Activated CD4-positive, alpha-beta T cell treated with anti-CD3 and anti-CD28 coated beads, Interleukin-2, amount 50 U/mL, for 16 hours (primary cell): ENCODE measurements at places on chromosomes 4 and X.

DNA sequence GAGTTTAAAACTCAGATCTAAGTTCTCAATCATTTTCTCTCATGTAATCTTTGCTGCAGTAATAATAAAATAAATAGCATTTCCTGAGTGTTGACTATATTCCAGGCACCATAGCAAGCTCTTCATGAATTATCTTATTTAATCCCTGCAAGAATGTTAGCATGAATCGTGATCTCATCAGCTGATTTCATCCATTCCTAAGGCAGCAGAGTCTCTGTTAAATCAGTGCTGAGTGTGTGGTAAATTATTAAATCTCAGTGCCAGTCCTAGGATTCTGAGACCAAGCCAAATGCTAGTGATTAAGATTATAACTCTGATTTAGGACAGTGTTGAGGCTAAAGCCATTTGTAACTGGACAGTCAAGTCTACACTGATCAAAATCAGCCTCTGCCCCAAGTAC lies 240.3 kb upstream of the TAPT1 start:
- DNase-seq = no peak

DNA sequence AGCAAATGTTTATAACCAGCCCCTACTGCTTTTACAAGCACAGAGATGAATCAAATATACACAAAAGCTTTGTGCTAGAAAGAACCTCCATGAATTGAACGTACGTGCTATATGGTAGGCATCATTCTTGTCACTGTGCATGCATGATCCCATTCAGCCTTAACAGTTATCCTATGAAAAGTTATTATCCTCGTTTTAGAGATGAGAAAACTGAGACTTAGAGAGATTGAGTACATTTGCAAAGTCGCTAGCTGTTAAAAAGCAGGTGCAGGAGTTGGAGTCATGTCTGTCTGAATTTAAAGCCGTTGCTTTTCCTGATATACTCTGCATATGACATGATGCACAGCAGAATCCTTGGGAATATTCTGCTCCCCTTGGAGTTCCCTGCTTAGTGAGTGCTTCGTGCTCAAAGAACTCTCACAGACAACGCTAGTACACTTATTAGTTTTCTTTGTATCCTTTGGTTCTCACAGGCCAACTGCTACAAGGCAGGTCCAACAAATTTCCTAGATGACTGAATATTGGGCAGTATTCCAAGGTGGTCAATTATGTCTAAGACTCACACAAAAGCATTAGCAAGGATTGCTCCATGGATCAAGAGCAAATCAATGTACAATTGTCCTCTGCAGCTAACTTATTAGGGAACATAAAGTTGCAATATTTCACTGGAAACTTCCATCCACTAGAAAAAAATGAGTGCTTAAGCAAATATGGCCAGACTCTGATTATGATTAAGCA lies 42.8 kb upstream of the TRIM2 start:
- no peak for DNase-seq

- DNase-seq = no peak
Observed at GRCh38 chrX:42754603-42755002, 23.4 kb downstream of the PPP1R2C start.

DNA sequence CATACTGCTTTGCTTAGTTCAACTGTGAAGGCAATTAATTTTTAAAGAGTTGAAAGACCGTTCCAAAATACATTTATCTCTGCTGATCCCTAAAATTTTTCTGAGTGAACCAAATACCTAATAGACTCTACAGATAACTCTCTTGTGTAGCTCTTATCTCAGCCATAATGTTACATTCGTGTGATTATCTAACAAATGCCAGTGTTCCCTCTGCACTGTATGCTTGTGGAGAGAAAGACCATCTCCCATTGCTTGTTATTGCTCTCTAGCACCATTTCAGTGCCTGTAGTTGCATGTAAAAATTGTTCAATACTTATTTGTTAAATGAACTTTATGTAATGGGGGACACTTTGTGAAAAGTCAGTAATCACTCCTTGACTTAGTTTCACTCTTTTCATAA lies 81.3 kb upstream of the ATOH1 start:
- DNase-seq = no peak

DNA sequence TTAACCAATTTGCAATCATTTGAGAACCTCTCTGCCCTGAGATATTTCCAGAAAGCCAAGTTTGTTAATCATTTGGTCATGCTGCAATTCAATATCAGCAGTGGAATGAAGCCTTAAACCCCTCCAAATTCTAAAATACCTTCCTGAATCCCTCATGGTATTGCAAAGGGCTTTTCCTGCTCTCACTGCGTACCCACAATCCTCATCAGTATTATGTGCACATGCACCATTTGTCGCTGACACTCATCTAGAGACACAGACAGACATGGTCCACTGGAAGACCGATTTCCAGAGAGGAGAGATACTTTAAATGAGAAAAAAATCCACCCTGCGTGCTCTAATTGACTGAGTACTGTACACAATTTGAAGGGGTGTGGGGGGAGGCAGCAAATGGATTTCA lies 104.4 kb downstream of the GPC3 start:
- no peak for DNase-seq

DNA sequence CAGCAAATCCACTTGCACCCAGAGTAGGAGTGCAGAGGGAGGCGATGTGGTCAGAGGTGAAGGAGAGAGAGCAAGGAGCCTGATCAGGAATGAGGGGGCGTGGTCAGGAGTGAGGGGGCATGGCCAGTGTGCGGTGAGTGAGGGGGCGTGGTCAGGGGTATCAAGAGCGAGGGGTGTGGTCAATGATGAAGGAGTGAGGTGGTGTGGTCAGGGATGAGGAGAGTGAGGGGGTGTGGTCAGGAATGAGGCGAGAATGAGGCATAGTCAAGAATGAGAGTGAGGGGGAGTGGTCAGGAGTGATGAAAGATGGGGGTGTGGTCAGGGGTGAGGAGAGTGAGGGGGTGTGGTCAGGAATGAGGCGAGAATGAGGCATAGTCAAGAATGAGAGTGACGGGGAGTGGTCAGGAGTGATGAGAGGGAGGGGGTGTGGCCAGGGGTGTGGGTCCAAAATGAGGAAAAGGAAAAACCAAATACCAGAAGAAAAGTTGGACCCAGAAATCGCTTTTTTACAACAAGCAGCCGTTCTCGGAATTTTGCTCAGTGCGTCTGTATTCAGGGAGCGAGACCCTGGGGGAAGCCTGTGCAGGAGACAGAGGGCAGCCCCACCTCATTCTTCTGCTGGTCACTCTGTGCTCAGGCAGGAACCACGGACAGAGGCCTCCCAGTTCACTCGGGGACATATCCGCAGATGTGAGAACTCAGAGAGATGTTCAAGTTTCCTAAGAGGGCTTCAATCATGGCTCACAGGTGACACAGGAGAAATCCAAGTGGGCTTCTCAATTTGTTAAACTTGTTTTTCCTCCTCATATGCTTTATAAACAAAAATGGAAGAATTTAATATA lies 47.5 kb downstream of the MAGEA1 start:
- DNase-seq = peak; percentile 10

- no peak for DNase-seq
Observed at GRCh38 chr4:10006231-10006600, 15.1 kb downstream of the SLC2A9 start.

- DNase-seq = no peak
Observed at GRCh38 chr4:104408878-104409277, 85.8 kb downstream of the CXXC4 start.

GRCh38 chr4:183832776-183833450 lies 72.2 kb upstream of the STOX2 start:
- DNase-seq = no peak

- no peak for DNase-seq
Observed at GRCh38 chr4:7638489-7638888, 203.8 kb upstream of the PSAPL1 start.

DNA sequence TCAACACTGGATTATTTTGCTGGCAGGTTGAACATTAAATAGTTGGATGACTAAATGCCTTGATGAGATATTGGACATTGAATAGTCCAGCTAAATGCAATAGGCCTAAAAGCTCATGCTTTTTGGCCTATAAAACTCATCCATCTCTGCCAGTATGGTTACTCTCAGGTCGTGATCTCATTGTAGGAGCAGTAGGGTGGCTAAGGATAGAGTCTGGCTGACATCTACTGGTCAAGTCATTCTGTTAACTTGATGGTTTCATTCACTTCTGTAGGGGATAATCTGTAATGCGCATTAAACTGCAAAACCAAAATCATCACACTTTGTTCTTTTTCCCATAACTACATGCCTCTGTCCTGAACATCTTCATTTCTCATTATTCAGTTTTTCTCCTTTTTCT lies 227.0 kb downstream of the DKK2 start:
- DNase-seq = no peak

GRCh38 chrX:121216641-121217374 lies 169.4 kb downstream of the GLUD2 start:
- no peak for DNase-seq

DNA sequence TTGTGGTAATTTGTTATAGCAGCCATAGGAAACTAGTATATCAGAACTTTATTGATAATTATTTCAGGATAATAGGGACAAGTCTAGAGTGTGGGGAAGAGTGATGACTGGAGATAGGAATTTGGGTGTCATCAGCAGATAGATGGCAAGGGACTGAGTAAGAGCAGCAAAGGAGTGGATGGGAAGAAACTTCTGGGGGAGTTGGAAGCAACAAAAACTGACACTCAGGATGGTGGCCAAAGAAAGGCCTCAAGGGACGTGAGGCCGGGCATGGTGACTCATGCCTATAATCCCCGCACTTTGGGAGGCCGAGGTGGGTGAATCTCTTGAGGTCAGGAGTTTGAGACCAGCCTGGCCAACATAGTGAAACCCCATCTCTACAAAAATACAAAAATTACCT lies 9.1 kb upstream of the SLC25A5 start:
- DNase-seq = no peak

DNA sequence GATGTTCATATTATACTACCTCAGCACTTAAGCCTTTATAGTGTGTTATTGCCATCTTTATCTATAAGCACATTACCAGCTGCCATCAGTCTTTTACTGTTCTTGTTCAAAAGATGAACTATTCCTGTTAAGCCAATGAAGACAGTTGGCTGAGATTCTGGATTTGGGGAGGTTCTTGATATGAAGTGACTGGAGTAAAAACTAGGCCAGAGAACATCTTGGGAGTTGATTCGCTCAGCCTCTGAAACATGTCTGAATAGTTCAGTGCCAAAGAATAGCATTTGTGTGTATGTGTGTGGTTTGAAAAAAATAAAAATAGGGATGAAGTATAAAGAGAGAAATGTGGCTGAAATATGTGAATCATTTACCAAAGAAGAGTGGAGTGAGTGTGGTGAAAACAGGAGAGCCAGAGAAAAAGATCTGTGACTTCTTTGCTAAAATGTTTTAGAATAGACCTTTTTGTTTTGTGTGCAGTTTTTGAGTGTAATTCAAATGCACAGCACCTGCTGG lies 15.2 kb downstream of the EXOC1 start:
- DNase-seq = no peak

DNA sequence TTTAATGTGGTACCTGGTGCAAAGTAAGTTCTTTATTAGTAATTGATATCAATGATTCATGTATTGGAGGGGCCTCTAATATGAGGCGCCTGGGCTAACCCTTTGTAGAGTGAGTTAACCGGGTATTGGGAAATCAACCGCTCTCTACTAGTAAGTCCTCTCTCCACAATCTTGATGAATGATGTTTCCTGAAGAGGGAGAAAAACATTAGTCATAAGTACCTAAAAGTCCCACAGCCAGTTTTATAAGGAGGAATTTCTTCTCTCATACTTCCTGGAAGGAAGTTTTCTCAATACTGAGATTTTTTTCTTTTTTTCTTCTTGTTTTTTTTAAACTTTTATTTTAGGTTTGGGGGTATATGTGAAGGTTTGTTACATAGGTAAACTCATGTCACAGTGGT lies 62.3 kb downstream of the AGTR2 start:
- DNase-seq = no peak

DNA sequence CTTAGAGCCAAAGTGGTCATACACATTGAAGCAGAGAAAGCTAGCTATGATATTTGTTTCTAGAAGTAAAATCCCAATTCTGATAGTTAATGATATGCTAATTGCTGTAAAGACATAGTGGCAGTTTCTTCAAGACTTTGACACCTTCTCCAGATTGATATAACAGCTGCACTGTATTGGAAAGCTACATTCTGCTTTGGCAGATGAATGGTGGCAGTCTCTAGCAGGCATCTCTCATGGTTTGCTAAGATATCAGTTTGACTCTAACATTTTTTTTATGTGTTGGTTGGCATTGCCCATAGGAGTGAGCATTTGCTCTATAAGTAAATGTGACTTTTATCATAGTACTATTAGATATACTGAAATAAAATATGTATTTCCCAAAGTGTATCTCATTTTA lies 128.2 kb downstream of the AFF2 start:
- no peak for DNase-seq

GRCh38 chrX:43581167-43581566 lies 74.9 kb upstream of the MAOA start:
- no peak for DNase-seq

- DNase-seq = no peak
Observed at GRCh38 chr4:124483048-124483906, 229.3 kb downstream of the ANKRD50 start.

GRCh38 chr4:184417802-184418511 lies 56.4 kb downstream of the IRF2 start:
- peak; percentile 87 for DNase-seq

DNA sequence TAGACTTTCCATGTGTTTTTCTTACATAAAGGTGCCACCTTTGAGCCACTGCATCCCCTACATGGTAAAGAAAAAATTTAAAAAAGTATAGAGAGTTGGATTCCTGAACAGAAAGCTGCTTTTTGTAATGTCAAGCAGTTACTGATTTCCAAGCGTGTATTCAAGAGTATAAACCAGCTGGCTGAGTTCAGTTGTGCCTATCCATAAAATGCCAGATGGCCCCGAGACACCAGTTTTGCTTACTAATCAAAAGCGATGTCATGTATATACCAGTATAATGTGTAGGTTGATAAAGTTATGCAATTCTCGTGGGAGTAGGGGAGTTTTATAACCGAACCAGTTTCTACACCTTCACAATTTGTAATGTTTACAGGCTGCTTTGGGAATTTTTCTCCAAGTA lies 26.2 kb upstream of the PNPLA4 start:
- no peak for DNase-seq

DNA sequence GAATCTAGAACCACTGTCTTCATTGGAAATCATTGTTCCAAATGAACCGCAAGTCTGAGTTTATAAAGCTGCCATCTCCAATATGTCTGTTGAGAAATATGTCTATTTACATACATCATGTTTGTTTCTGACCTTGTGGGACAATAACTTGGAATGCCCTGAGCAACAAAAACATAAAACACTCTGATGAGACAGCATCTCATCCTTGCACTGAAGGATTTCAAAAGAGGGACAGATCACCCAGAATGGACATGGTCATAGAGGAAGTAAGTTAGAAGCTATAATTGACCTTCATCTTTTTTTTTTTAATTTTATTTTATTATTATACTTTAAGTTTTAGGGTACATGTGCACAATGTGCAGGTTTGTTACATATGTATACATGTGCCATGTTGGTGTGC lies 22.5 kb downstream of the RXFP1 start:
- no peak for DNase-seq

GRCh38 chr4:115374621-115375020 lies 261.2 kb upstream of the NDST4 start:
- no peak for DNase-seq

- DNase-seq = no peak
Observed at GRCh38 chr4:3822230-3822947, 56.2 kb downstream of the ADRA2C start.
